ENCODE measurements at places on chromosomes 2 and 18. TPM values are rescaled to one million over a fixed set of nuclear protein-coding genes. Genes with fewer than 3 reads are reported as not detected.

GRCh38 chr2:223003191-223003590 is 48.8 kb upstream of the KCNE4 start:
- DNase-seq, result no peak

GRCh38 chr2:13260402-13260801 is 543.7 kb downstream of the TRIB2 start:
- DNase-seq, result no peak

GRCh38 chr2:147679191-147679954 is 165.5 kb upstream of the ACVR2A start:
- no peak for DNase-seq

GRCh38 chr2:30464544-30465170 is 17.6 kb downstream of the LCLAT1 start:
- no peak for DNase-seq

DNA sequence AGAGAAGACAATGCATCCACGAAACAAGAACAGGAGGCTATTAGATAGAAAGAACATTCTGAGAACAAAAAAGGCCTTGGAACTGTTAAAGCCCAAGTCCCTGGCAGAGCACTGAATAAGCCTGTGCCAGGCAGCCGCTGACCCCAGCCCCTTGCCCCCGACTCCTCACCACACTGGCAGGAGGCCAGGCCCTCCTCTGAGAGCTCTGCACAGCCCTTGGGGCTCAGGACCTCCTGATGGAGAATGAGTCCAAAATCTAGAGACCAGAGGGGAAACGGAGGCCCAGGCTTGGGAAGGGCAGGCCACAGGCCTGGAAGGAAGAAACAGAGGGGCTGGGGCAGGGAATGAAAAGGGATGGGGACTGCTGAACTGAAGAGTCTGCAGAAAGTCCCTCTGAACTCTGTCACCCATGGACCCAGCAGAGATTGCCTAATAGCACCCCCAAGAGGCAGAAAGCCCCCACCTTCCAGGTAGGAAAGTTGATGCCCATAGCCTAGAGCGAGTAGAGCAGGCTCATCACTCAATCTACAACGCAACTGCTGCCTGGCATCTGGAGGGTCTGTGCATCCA is 18.3 kb upstream of the TNS1 start:
- DNase-seq, result no peak

DNA sequence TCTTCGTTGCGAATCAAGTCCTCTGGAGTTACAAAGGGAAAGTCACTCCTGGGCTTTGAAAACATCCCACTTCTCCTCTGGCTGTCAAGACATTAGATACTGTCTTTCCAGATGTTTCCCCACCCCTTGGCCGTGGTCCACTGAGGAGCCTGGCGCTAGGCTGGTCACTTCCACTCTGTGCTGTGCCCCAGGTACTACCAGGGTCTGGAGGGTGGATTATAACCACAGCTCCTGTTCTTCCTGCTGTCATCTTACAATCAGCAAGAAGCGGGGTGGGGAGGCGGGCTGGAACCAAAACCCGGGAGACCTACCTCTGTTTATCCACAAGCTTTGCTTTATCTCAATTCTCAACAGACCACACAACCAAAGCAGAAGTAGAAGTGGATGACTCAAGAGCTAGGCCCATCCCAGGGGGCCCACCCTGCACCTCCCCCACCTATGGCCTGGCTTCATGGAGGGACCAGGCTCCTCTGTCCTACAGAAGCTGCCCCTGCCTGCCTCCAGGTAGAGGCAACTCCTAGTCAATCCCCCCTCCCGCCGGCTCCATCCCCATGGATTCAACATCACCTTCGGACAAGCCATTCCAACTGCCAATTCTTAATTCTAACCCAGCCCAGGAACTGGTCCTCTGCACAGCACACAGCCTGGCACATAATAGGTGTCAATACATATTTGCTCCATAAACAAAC is 17.8 kb downstream of the SMAD7 start:
- peak; percentile 32 for DNase-seq

DNA sequence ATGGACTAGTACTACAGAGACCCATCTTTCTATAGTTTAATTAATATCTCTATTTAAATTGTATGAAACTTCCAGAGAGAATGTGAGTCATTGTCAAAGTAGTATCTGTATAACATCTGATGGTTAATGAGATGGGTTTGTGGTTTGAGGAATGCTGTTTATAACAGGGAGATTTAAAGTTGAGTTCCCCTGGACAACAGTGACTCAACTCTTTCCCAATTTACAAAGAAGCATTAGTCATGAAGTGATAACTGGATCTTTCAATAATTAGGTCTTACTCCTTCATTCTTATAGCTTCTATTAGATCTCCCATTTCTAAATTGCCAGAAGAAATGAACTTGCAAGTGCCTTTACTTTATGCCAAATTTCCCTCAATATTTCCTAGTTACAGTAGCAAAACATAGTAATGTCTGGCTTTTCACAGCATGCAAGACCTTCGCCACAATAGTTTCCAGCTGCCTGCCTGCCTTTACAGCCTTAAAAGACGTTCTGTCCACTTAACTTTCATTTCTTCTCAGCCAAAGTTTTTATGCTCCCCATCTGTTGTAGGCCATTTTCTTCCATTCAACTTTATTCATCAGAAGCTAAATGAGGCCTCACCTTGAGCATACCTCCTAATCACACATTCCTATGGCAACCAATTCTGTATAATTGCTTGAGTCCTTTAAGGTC is 47.7 kb upstream of the WDR75 start:
- no peak for DNase-seq

DNA sequence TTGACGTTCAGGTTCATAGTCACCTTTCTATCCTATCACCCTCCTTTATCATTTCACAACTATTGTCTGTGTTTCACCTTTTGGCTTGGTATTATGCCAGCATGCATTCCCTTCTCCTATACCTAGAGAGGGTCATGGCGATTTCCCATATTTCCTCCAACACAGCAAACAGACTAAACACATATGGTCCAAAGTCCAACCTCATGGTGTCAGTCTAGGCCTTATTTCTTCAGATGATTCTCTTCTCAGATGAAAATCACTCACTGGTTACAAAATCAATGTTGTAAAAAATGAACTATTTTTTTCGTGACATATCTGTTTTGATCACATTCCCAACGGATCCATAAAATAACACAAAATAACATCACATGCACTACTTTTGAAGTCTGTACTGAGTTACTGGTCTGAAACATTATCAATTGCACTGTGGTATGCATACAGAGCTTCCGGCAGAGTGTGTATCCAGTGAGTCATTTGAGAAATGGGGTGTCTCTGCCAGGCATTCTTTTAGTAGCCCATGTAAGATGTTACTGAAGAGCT is 204.8 kb upstream of the GALNT5 start:
- no peak for DNase-seq

GRCh38 chr18:47168913-47169312 is 7.3 kb downstream of the IER3IP1 start:
- no peak for DNase-seq

GRCh38 chr2:223078482-223078881 is 26.5 kb downstream of the KCNE4 start:
- DNase-seq, result no peak

- no peak for DNase-seq
Measured at GRCh38 chr2:217077831-217078407, 218.1 kb upstream of the TNP1 start.

DNA sequence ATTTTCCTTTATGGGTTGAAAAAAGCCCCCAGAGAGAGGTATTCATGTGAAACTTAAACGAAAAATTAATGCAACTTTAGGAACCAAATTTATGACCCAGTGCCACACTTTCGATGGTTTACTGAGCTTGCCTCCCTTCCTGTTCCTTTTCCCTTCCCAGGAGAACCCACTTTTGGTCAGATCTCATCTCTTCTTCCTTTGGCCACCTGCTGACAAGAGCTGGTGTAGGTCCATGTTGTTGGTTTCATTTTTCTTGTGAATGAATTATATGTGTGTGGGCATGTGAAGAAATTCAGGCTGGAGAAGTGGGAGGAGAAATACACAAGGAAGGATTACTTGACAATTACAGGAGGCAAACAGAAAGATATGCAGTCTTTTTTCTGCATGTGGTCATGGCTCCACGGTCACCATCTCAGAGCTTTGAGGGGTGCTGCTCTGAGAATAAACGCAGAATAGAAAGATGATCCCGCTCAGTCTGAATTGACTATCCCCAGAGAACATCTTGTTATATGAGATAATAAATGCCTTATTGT is 111.3 kb upstream of the TCF4 start:
- DNase-seq, result no peak

DNA sequence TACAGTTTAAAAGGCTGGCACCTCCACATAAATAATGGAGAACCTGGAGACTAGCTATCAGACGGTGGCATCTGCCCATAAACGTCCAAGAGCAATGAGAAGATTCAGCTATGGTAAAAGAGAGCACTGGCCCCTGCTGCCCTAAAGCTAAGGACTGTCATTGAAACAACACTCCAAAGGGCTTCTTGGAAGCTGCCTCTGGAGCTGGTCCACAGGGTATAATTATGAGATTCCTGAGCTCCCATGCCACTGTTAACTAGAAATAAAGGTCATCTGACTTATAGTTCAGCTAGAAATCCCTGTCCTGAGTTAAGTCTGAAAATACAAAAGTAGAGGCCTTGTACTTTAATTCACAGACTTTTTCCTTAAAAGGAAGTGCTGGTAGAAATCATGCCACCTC is 39.9 kb upstream of the RBMS1 start:
- no peak for DNase-seq

DNA sequence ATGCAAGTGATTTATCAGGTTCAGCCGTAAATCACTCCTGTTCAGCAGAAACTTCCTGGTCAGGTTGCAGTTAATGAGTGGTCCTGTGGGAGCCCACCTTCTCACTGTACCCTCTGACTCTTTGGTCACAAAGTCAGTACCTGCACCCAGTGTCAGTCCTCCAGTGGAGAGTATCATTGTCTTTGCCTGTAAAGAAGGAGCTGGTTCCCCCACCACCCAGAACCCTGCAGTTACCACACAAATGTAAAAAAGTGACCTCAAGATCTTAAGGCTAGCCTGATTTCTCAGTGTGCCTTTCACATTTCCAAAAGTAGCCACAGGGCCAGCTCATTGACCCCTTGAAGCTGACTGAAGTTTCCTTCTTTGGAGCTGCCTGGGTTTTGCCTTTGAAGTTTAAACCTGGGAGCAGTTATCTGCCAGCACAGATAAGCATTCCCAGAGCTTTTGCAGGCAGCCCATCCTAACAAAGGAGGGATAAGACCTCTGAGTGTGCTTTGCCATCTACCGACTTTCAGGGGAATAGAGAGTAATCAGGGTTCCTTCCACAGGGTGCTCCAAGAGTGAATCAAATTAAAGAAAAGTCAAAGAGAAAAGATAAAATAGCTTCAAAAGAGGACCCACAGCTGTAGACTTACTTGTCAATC is 725.2 kb downstream of the CPS1 start:
- no peak for DNase-seq

GRCh38 chr18:31679791-31680432 is 4.5 kb downstream of the B4GALT6 start:
- no peak for DNase-seq

DNA sequence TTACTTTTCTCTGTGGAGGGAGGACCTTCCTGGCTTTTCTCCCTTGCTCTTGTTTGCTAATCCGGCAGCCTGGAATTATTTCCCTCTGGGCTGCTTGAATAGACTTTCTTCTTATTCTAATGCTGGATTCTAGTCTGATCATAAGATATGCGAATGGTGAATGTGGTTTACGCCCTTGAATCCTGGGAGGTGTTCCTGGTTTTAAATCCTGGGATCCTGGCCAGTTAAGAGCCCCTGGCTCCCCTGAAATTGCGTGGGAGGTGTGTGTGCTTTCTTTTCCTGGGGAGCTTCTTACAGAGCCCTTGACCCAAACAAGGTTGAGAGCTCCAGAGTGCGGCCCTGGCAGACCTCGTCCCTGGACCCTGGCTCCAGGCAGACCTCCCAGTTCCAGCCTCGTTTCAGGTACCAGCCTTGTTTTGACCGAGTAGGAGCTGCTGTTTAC is 2.8 kb downstream of the SH3BP4 start:
- no peak for DNase-seq

GRCh38 chr18:12031846-12032245 is 50.5 kb downstream of the IMPA2 start:
- no peak for DNase-seq

DNA sequence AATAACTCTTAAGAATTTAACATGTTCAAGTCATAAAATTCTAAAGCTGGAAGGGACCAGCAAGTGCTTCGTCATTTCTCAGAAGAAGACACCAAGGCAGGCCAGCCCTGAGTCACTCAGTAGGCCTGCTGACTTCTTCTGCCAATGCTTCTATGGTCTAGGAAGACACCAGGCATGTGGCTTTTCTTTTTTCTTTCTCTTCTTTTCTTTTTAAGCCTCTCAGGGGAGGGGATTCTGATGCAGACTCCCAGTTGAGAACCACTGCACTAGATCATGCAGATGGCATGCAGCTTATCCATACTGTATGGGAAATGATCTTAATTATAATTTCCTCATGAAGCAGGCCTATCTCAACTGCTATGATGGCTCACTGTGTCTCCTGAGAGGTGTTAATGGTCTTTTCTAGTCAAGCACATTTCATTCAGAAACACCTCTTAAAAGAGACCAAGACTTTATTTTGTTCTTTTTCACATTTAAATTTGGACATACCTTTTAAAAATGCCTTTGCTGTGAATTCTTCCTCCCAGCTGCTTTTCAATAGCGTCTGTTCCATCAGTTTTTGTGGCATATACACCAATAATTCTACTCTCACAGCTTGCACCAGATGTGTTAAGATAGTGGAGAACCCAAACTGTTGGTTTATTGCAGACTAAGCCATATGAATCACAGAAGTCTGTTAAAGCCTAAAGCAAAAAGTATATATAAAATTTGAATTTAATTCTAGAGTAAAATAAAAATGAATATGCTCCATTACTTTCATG is 11.3 kb downstream of the KCTD18 start:
- no peak for DNase-seq

DNA sequence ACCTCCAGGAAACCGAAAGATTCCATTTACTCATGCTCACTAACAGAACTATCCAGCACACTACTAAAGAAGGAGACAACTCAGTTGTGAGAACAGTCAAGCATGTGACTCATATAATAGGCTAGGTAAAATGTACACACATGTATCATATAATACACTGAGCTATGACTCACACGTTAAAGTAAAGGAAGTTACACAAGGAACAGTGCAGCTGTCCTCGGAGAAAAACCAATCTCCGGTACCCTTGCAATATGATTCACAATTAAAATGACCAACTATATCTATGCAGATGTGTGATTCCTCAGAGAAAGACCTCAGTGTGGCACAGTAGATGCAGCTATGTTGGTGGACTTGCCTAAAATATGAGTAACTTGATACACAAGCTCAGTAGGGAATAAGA is 76.5 kb downstream of the STRN start:
- no peak for DNase-seq

DNA sequence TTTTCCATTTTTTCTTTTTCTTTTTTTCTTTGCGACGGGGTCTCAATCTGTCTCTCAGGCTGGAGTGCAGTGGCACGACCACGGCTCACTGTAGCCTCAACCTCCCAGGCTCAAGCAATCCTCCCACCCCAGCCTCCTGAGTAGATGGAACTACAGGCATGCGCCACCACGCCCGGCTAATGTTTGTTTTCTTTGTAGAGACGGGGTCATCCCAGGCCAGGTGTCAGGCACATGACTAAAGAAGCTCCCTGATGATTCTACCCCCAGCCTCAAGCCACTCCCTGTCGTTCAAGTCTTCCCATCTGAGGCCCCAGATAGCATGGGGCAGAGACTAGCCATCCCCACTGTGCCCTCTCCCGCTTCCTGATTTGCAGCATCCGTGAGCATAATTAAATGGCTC is 9.8 kb upstream of the FZD5 start:
- DNase-seq, result no peak

GRCh38 chr2:55932843-55933242 is 9.3 kb upstream of the EFEMP1 start:
- DNase-seq, result no peak

MYO7B gene
- not detected for total RNA-seq

AKAIN1 gene
- not detected for total RNA-seq

UGT1A9 gene
- not detected for total RNA-seq

SMAD7 gene
- 31.2 TPM for total RNA-seq

MAB21L4 gene
- not detected for total RNA-seq

ABHD1 gene
- total RNA-seq, result 2.1 TPM

Data from CD4-positive, alpha-beta memory T cell (primary cell).